Activated CD4-positive, CD25-positive, alpha-beta regulatory T cell (primary cell): ENCODE measurements at places on chromosomes 13 and 19.

- no peak for DNase-seq
These were observed 681 bp downstream of the ZNF837 start for GRCh38 chr19:58380037-58380661.

- no peak for DNase-seq
These were observed 822.5 kb upstream of the SLITRK5 start for GRCh38 chr13:86848716-86849115.

- no peak for DNase-seq
These were observed 132.7 kb downstream of the ZDHHC20 start for GRCh38 chr13:21326155-21327031.

- no peak for DNase-seq
These were observed 216.3 kb upstream of the ZNF507 start for GRCh38 chr19:32129141-32129540.

- no peak for DNase-seq
These were observed 9.9 kb upstream of the RCBTB2 start for GRCh38 chr13:48542581-48543341.

DNA sequence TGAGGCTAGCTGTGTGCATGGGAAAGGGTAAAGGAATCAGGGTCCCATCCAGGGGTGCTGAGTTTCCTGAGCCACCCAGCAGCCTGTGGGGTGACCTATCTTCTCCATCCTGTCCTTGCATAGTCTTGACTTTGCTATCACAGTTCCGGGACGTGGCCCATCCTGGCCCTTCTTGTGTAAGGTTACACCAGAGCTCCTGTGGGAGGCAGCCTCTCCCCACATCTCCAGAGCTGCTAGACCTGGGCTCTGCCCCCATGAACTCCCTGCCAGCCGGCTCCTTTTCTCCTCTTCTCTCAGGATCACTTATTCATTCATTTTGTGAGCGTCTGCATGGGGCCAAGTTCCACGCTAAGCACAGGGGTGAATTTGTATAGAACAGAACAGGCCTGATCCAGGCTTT lies 238.9 kb downstream of the TSHZ3 start:
- DNase-seq, result no peak

DNA sequence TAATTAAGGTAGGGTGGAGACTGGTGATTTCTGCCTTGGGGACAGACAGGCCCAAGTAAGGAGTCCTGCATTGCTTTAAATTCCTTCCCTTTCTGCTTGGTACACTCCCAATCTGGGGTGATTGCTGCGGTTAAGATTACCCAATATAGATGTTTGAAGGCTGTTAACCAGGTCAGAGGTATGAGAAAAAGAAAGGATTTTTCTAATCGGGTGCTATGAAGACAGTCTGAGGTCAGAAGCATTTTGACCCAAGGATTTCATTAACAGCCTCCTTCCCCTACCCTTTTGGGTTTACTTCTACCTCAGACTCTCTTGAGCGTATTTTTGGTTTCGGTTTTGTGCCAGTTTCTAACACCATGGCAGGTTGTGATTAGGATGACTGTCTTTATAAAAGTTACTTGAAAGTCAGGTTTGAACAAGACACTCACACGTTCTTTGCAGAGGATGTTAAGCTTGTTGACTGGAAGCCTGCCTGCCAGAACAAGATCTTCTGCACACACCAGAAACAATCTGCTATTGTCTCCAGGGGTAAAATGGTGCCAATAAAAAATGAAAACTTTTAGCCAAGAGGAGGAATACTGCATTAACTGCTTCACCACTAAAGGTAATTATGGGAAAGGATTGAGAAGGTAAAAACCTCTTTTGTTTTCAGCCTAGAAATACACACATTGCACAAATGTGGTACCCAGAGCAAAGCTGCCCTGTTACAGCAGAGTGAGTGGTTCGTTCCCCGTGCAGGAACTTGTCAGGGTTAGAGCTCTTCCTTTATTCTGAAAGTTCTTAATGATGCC lies 108.8 kb downstream of the NDFIP2 start:
- DNase-seq, result no peak

- DNase-seq, result no peak
These were observed 2.7 kb upstream of the MAP2K7 start for GRCh38 chr19:7900931-7901330.

DNA sequence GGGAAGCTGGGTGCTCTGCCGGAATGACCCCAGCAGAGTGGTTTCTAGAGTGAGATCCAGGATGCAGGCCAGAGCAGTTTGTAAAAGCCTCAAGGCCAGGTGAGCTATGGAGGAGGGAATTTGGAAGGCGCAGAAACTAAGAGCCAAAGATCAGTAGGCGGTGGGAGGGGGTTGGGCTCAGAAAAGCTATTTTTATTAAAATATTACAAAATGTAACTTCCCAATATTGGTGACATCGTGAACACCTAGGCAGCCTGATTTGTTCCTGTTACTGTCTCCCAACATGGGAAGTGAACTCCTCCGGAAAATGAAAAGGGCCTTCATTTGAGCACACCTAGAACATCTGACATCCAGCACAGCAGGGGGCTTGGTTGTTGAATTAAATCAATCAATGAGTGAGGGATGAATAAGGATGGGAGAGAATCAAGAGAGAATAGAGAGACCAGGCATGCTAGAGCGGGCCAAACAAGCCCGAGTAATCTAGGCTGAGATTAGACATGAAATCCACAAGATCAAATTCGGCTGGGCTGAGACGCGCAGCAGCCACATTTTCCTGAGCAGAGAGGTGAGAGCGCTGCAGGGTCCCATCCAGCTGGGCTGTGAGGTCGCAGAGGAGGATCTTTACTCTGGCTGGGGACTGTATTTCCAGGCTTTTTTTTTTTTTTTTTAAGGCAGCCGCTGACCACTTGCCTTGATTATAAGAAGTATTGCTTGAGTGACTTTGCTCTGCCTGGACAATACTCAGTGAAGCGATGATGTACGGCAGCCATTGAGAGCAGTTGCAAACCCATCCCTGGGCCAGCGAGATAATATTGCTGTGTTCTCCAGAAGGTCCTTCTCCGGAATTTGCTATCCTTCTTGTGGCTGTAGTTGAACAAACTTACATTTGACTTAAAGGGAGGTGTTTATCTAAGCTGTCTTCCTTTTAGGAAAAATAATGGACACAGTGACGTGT lies 178.0 kb upstream of the KL start:
- no peak for DNase-seq

DNA sequence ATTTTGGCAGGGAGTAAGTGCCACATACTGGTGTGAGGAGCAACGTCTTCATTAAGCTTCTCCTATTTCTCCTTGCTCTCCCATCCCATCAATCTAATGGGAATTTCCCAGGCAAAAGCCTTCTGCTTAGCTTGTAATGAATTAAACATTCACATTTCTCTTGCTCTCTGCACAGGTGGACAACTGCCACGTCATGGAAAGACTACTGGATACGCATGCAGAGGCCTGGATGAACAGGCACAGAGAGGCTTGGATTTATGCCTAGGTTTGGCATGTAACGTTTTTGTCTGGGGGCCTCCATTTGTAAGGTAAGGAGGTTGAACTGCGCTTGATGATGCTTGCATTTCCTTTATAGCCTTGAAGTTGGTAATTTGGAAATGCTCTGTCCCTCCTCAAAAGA lies 374.8 kb downstream of the KLF12 start:
- no peak for DNase-seq

- DNase-seq, result no peak
These were observed 106.1 kb downstream of the IRS2 start for GRCh38 chr13:109680288-109680687.

DNA sequence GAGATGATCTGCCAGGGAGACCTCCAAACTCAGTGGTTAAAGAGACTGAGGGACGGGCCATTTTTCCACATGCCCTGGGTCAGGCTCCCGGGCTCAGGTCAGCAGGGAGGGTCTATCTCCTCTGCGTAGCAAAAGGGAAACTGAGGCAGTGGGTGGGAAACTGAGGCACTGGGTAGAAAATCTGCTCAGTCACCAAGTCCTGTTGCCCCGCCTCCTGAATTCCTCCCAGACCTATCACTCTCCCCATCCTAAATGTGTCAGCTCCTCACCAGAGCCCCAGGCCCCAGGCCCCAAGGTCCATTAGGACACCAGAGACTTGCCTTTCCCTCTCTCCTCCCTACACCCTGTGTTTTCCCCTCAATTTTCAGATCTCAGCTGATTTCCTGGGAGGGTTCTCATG lies 2.4 kb downstream of the CD320 start:
- DNase-seq, result no peak

- no peak for DNase-seq
These were observed 18.1 kb downstream of the DHRS12 start for GRCh38 chr13:51785712-51786424.

GRCh38 chr19:3039641-3040077 lies 10.6 kb upstream of the TLE2 start:
- DNase-seq, result no peak

GRCh38 chr13:113077953-113078901 lies 27.4 kb upstream of the F7 start:
- DNase-seq, result no peak

- DNase-seq, result no peak
These were observed 599 bp upstream of the ARHGEF7 start for GRCh38 chr13:111114362-111115060.

- DNase-seq, result no peak
These were observed 67.5 kb downstream of the STARD13 start for GRCh38 chr13:33218020-33218419.

DNA sequence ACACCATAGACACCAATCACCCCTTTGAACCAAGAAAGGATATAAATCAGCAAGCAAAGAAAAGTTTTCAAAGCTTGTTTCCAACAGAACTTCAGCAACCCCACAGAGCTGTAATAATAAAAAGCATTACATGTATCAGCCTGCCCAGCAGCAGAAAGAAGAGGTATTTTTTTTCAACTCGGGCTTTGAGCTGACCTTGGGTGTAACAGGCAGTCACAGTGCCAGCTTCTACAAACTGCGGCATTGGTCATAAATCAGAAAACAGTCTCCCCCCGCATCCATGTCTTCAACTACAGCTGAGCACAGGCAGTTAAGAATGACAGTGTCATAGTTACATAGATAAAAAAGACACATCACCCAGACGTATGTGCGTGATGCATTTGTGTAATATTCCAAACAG lies 671.0 kb upstream of the SLITRK1 start:
- no peak for DNase-seq

- DNase-seq, result no peak
These were observed 3.5 kb downstream of the LYPD5 start for GRCh38 chr19:43798546-43799409.

DNA sequence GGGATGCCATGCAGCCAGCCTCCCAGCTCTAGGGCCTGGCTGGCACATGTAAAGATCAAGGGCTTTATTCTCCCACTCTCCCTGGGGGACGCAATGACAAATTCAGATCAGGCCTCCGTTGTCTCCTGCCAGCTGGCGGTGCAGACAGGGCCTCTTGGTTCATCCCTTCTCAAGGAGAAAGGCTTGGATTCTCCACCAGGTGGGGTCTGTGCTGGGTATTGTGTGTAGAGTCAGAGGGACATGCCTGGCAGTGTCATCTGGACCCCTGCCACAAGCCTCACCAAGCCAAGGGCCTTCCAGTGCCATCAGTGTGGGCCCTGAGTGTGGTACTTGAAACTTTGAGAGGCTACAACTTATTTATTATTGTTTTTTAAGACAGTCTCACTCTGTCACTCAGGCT lies 8.4 kb upstream of the PTPRS start:
- DNase-seq, result no peak

DNA sequence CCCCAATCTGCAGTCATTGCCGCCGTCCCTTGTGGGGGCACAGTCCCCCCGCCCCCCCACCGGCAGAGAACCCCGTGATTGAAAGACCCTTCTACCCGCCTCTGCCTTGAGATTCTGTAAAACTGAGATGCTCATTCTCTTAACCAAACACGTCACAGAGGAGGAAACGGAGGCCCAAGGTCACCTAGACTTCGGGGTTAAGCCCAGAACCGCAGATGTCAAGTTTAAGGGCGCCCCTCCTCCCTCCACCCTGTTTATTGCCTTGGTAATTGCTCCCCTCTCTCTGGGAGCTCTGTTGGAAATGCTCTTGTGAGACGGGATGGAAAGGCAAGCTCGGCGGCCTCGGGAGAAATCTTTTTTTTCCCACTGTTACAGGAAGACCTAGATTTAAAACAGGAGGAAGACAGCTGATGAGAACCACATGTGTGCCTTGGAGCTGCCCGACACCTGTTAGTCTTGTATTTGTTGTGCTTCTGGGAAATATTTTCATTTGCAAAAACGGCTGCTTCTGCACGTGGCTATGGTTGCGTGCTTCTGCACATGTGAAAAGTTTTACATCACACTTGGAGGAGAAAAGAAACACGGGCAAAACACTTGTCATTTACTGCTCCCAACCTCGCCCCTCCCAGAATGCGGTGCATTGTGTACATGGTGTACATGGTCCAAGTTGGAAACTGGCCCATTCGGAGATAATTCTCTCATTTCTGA lies 1.1 kb upstream of the MED26 start:
- DNase-seq, result no peak

- no peak for DNase-seq
These were observed 157.7 kb downstream of the ZNF536 start for GRCh38 chr19:30529876-30530275.
